ENCODE measurements at places on chromosomes 13 and 19.

- no peak for DNase-seq
Observed at GRCh38 chr13:114166381-114167131, 12.5 kb upstream of the CFAP97D2 start.

DNA sequence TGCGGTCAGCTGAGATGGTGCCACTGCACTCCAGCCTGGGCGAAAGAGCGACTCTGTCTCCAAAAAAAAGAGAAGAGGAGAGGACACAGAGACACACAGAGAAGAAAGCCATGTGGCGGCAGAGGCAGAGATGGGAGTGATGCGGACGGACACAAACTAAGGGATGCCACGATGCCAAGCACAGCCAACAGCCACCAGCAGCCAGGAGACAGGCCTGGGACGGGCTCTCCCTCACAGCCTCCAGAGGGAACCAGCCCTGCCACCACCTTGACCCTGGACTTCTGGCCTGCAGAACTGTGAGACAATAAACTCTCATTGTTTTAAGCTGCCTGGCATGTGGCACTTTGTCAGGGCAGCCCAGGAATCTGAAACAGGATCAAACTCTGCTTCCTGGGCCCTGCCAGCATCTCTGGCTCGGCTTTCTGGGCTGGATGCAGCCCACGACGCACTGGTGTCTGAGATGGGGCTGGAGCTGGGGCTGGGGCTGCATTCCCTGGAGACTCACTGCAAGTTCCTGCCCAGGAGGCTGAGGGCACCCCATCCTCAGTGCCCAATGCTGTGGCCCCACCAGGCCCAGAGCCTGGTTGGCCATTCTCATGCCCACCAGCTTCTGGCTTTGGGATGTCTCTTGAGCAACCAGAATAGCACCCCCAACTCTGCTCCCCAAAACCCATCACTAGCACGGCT, 3.0 kb downstream of the F2RL3 start:
- no peak for DNase-seq

DNA sequence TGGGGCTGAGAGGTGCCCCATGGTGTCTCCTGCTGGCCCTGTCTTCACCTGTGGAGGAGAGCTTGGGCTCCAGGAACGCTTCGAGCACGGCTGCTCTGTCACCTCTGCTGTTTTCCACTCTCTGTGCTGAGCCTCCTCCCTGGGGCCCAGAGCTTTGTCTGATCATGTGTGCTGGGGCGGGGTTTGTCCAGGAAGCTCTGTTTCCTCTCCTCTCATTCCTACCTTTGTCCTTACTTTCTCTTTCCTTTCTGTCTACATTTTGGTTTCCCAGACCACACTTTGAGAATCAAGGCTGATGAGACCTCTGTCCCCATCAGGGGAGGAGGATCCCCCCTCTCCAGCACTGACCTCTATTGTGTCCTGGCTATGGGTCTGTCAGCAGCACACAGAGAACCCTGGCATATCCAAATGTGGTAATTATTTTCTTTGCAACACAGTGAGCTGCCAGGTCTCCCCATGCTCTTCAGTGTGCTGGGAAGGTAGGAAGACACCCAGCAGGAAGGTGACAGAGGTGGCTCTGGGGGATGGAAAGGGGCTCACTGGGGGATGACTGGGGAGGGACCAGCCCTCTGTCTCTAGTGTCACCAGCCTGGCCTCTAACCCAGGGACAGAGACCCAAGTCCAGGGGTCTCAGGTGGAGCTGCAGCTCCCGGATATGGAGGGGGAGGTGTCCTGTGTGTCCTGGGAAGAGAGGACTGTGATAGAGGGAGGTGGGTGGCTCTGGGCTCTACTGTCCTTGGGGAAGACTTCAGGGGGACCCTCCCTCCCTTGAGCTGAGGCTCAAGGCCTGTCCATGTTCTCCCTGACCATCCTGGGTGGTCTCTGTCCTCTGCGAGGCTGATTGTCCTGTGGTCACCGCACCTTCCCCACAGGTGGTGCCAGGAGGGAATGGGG, at the start of gene CEACAM1:
Gene CEACAM1, minus strand, starts transcription at position 128 of the 894 bp plus-strand sequence. Its CDS starts 107 bp downstream, at position 21.
- DNase-seq, result no peak

GRCh38 chr19:46736531-46737297, 9.1 kb upstream of the FKRP start:
- DNase-seq, result no peak

- no peak for DNase-seq
Observed at GRCh38 chr13:109627649-109628048, 158.7 kb downstream of the IRS2 start.

DNA sequence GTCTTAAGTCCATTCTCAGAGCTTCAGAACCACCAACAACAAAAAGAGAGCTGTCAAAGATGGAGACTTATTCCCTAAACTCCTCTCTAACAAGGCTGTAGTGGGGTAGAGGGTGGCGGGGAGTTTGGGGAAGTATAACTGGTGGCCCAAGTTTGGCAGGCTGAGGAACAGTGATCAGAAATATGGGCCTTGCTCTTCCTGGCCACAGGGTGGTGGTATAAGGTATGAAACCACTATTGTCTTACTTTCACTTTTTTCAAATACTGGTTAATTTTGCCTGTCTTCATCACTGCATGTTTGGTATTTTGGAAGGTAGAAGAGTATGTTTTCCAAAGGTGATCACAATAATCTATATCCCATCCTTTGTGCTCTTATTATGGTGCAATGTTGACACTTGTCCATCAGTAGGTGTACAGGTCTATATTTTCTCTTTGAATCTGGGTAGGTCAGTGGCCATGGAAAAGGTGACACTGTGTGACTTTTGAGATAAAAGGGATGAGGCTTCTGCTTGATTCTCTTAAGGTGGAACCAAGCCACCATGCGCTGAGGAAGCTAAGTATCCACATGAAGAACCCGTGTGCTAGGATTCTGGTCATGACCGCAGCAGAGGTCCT, 23.2 kb upstream of the GPC5 start:
- DNase-seq, result peak; percentile 7

DNA sequence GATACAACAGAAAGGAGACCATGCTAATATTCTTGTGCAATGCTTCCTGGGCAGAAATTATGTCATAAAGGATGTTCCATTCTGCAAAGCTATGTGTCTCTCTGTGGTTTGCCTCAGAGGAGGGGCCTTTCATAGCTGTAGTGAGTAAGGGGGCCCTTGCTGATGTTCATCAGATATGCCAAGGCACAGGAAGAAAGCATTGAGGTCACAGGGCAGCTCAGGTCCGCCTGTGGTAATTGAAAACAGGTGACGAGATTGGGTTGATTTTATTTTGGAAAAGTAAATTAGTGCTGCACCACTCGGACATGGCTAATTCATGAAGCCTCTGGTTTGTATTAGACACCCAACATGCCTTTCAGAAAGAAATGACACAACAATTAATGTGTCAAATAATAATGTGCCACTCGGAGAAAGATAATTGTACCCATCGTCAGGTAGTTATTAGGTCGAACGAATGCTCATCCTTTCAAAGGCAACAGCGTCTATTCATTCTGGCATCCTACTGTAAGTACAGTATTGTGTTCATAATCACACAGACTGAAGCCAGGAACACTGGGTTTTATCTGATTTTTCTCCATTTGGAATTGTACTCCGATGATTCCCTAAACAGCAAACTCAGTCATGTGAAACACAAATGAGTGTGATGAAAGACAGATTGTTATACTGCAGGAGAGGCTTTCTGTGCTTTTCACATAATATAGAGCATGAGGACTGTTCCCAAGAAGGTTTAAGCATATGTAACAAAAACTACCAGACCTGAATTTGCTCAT, 421.6 kb upstream of the KLF12 start:
- DNase-seq, result peak; percentile 3

DNA sequence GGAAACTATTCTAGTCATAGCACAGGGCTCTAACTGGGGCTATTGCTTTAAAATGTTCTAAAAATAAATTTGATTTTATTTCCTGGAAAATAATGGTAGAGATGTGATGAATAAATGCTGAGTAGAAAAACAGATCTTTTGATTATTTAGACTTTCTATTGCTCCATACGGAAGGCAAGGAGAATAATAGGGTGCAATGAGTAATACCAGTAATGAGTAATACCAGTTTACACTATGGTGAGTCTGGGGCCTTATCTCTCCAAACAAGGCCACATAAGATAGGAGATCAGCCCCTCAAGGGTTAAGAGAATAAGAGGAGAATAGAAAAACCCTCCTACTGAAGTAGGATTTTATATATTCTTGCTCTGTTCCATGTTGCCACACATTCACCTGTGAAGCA, 390.4 kb downstream of the KLF5 start:
- no peak for DNase-seq

- DNase-seq, result peak; percentile 13
Observed at GRCh38 chr19:17448131-17448967, at the start of gene TMEM221. Gene TMEM221, minus strand, starts transcription at chr19:17448668. Its CDS starts 206 bp downstream, at chr19:17448462.

- no peak for DNase-seq
Observed at GRCh38 chr13:103539721-103540381, 473.6 kb upstream of the SLC10A2 start.

DNA sequence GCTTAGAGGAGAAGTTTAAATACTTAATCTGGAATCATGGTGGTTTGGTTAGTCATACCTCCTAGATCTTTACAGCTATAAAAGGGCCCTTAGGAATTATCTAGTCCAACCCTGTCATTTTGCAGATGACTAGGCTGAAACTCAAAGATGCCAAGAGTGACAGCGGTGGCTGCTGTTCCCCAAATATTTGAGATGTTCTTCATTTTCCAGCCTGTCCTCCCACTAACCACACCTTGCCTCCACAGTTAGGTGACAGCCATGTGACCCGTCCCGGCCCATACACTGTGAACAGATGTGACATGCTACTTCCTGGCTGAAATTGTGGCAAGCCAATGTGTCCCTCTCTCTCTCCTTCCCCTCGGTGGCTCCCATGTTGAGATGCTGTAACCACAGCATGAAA, 225.5 kb upstream of the IPO5 start:
- DNase-seq, result no peak

GRCh38 chr13:27014406-27015359, 156.9 kb downstream of the USP12 start:
- no peak for DNase-seq

DNA sequence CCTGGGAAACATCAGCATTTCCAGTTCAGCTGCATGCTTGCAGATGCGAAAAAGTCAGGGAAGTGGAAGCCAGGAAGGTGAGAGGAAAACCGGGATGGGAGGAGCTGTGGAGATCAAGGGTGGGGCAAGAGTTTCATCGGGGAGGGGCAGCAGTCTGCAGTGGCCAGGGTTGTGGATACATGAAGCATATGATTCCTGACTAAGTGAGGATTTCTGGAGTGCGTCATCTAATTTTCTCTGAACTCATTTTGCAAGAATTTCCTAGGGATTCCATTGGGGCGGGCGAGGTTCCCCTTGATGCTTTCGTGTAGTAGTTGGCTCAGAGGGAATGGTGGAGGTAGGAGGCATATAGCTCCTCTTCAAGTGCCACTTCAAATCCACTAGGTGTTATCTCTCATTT, 344.1 kb upstream of the TMTC4 start:
- DNase-seq, result peak; percentile 60

DNA sequence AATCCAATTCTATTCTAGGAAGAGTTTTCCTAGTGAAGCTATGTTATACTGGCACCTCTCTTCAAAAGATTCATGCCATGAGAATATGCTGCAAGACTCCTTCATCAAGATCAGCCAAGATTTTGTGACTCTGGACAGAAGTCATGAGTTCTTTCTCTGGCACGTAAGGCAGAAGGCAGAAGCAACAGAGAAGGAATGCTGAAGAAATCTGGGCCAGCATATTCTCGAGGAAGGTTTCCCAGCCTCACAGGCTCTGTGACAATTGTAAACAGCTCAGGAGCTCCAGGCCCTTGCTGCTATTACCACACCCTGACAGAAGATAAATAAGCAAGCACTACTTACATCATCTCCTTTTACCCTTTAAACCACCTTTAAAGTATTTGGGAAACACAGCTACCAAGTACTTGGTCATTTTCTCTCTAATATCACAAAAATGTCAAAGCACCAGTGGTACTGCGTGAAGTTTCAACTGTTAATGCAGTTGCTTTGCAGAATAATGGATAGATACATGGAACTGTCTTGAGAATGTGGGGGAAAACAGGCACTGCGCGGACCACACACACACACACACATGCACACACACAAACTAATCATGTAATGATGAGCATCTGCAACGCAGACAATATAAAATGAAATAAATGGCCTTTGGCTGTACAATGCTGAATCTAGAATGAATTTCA, 55.4 kb downstream of the INTS6 start:
- DNase-seq, result peak; percentile 7

DNA sequence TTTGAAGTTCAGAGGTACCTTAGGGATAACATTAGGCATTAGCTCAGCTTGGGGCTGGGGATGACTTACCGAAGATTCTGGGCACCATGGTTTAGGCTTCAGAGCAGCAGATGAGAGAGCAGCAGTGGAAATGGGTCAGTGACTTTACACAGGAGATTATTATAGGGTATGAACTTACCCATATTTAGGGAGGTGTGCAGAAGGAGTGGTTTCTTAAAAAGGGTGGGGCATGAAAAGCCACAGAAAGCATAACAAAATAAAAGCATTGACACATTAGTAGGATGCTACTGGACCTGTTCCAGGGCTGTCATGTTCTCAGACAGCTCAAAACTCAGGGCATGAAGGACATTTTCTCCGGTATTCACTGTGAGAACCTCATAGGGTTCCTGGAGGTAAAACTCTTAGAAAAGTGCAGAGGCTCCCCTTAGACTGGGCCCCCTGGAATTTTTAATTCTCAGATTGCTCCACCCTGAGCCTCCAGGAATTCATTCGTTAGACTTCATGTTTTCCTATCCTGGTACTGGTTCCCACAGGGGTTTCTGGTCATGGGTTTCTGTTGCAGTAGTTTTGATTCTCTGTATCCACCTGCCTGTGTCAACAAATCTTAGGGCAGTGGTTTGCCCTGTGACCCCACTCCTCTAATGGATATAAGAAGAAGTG, 20.7 kb downstream of the IGFL1 start:
- no peak for DNase-seq

DNA sequence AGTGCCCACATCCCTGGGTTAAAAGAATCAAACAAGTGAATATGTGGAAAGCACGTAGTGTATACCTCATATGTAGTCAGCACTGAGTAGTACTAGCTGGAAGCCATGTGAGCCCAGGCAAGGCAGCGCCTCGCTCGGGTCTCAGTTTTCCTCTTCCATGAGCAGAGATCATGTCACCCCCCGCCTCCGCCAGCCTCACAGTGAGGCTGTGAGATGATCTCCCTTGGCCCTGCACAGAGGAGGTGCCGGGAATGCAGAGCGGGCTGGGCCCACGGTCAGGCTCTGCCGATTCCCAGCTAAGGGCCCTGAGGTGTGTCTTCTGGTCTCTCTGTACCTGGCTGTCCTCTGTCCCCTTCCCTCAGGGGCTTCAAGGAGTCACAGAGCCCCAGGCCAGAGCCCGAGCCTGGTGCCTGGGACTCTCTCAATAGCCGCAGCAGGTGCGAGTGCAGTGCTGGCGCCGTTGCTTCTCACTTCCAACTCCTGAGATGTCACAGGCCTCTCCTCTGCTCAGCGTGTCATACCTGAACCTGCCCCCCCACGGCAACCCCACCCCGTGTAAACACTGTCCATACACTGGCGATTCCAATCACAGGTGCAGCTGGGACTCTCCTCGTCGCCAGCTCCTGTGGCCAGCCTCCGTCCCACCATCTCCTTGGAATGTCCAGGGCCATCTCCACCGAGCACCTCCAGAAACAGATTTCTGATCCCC, 26.9 kb downstream of the DPF1 start:
- no peak for DNase-seq

Measured in LHCN-M2 (cell line).